ENCODE measurements at places on chromosomes 6 and 20.

DNA sequence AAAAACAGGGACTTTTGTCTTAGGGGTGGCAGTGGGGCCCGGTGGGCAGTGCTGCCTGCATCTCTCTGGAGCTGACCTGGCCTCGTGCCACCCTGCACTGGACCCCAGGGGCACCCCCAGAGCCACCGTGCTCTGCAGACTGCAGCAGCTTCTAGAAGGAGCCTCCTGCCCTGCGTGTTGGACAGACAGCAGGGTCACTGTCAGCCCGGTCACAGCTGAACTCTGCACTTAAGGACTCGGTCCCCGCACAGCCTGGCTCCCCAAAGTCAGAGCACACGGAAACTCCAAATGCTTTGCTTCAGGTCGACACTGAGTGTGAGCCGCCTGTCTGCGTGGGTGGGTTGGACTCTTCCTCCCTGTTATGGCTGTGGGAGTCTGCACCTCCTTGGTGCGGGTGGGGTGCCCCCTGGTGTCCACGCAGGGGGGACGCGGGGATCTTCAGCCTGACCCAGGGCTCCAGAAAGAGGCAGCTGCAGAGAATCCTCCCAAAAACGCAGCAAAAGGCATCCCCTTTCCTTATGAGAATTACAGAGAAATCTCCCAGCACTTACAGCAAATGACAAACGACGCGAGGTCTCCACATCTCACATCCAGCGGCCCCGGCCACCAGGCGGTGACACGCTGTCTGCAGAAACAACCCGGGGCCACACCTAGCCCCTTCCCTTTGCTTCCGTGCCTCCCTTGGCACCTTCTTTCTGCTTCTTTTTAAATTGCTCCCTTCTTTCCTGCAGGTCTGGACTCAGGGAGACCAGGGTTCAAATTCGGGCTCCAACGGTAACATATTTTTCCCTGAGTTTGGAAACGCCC is 36.3 kb upstream of the DACT2 start:
- no peak for DNase-seq

- no peak for DNase-seq
These were observed 46.1 kb downstream of the MYH7B start for GRCh38 chr20:35001596-35002362.

DNA sequence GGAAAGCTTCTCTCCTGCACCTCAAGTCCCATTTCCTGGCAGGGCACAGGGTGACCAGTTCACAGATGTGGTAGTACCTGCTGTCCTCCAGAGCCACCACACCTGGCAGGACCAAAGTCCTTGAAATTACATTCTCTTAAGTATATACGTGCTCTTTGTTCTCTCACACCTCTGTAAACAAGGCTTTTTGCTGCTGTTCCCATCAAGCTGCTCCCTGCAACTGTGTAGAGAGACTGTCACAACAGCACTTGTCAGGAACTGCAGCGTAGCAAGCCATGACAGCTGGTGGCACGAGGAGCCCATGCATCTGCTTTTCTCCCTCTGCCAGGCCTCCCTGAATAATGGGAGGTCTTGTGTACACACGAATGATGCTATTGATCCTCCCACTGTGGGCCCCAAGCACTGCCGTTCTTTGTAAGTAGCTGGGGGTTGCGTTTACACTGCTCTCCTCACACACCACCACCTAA is 431.8 kb downstream of the CD83 start:
- DNase-seq = no peak

- no peak for DNase-seq
These were observed 12.5 kb downstream of the CST7 start for GRCh38 chr20:24961384-24962181.

- no peak for DNase-seq
These were observed 232.6 kb upstream of the RAB32 start for GRCh38 chr6:146311079-146311478.

DNA sequence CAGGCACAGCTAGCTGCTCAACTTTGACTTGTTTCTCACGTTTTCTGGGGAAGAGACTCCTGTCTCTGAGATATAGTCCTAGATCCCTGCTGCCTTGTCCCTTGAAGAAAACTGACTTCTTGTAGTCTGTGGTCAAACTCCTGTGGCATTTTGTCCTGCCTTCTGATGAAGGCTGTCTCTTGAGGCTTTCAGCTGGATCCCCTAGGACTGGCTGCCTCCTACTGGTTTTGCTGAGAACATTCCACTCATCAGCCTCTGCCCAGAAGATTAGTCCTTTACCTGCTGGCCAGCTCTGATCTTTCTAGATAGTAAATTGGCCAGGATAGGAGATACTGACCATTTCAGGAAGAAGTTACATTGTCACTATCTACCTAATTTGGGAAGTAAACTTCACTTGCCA is 71.9 kb upstream of the CNR1 start:
- no peak for DNase-seq

- DNase-seq = peak; percentile 35
These were observed 2.1 kb upstream of the PERP start for GRCh38 chr6:138109042-138109997.

DNA sequence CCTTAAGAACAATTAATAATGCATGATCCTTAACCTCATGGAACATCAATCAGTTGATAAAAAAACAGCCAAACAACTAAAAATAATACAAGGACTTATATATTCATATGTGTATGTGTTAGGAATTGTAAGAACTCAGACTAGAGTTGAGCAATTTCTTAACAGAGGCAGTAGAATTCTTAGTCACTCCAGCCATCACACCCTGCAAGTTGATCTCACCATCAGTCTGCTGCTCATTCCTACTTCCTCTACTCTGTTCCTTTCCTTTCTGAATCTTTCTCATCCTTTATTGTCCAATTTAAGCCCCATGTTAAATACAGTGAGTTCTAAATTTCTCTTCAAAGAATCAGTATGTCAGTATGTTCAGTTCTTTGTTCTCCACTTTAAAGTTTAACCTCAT is 2.6 kb downstream of the ZNF165 start:
- DNase-seq = no peak

Data from hepatic stellate cell (primary cell).